ENCODE measurements at places on chromosomes 6 and 20.

GRCh38 chr6:37251211-37251780 lies 6.3 kb upstream of the TBC1D22B start:
- DNase-seq = no peak

DNA sequence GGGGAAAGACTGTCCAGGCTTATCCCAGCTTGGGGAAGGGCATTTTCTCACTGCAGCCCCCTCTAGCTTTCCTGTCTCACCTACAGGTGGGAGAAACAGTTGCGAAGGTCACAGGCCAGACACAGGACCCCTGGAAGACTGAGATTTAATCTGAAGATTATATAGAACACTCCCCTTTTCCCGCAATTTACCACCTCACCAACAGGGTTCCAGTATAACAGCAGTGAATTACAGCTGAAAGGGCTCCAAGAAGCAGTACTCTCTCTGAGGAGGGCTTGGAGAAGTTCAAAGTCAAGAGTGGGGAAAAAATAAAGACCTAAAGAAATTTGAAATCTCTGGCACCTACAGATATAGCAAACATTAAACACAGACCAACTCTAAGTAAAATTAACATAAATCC lies 111.9 kb downstream of the ANKRD60 start:
- DNase-seq = no peak

GRCh38 chr6:163761481-163761880 lies 347.0 kb downstream of the QKI start:
- no peak for DNase-seq

GRCh38 chr6:151658091-151658490 lies 149.4 kb upstream of the ESR1 start:
- no peak for DNase-seq

DNA sequence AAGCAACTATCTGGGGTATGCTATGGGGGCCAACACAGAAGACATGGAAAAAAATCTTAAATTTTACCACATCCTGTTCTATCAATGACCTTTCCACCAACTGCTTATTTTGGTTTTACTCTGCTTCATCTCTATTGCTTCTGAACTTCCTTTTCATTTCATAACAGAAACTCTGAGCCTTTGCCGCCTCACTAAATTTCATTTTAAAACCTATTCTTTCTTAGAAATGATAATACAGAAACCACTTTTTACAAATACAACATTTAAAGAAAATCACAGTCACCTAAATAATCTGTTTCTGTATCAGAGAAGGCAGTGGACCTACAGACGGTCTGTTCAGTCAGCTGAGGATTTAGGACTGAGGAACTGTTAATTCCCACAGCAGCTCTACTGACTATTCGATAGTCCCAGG lies 117.5 kb downstream of the KCNQ5 start:
- no peak for DNase-seq

GRCh38 chr6:156982168-156982567 lies 205.0 kb downstream of the ARID1B start:
- no peak for DNase-seq

- no peak for DNase-seq
These were observed 20.4 kb downstream of the AKAP12 start for GRCh38 chr6:151260205-151260604.

GRCh38 chr6:14089224-14089623 lies 28.3 kb upstream of the CD83 start:
- no peak for DNase-seq

- peak; percentile 26 for DNase-seq
These were observed 74.7 kb upstream of the NOX3 start for GRCh38 chr6:155530219-155530834.

DNA sequence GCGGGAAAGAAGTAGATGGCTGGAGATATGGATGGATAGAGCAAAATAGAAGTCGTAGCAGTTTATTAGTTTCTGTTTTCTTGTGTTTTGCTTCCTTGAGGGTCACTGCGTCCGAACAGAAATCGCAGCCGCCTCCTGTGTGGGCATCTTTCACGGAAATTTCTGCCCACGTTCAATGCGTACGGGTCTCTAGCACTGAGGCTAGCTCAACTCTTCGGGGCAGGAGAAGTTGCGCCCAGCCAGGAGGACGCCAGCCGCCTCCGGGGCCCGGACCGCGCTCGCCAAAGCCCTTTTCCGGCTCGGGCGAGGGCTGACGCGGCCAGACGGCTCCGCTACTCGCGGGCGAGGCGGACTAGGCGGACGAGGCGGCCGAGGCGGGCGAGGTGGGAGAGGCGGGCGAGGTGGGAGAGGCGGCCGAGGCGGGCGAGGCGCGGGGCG lies 814 bp downstream of the TFAP2B start:
- no peak for DNase-seq

DNA sequence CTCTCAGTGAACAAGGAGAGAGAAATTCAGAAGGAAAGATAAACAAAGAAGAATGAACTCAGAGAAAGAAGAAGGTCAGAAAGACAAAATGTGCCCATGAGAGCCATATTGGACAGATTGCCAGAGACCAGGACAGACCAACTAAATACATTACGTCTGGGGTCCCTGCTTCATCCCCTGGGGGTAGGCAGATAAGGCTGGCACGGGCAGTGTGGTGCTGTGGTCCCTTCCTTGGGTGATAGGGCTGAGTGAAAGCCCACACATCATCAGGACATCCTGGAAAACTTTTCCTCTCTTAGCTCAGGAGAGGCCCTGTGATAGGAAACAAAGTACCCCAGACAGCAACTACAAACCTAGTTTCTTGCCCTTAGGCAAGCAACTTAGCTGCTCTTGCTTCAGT lies 13.2 kb upstream of the ARMC12 start:
- no peak for DNase-seq

DNA sequence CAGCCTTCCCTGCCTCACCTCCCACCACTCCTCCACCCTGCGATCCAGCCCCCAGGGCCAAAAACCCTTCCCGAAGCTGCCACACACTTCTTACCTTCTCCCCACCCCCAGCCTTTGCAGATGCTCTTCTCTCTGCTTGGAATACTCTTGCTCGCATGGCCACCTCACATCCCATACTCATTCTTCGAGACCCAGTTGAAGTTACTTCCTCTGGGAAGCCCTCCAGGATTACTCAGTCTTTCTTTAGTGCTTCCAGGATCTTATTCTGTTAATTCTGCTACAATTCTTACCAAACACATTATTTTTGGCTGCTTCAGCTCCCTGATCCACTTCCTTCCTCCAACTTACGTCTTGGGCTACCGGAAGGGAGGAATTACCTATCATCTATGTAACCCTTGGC lies 54.3 kb downstream of the CD40 start:
- no peak for DNase-seq

Measured in stimulated activated CD4-positive, alpha-beta T cell treated with anti-CD3 and anti-CD28 coated beads, Interleukin-4, amount 100 ng/mL, for 24 hours (primary cell).